ENCODE measurements at places on chromosomes 12 and 14. TPM values are rescaled to one million over a fixed set of nuclear protein-coding genes. Genes with fewer than 3 reads are reported as not detected.

ACAD10 gene
- total RNA-seq = 39.8 TPM

CEP170B gene
- total RNA-seq = 5.9 TPM

CACNA2D4 gene
- 11.8 TPM for total RNA-seq

CDK4 gene
- 51.6 TPM for total RNA-seq

GRCh38 chr14:104146651-104147345, 8.4 kb downstream of the KIF26A start:
- peak; percentile 65 for DNase-seq
- H3K27me3 ChIP-seq = no peaks in the 10 kb centered on the region
- H3K4me3 ChIP-seq = no peak overlapping the region
- no peak overlapping the region for H3K27ac ChIP-seq
- no peaks in the 10 kb centered on the region for H3K36me3 ChIP-seq

- H3K4me1 ChIP-seq = no peaks in the 10 kb centered on the region
- H3K27me3 ChIP-seq = no peaks in the 10 kb centered on the region
- no peak overlapping the region for H3K4me3 ChIP-seq
- no peak for DNase-seq
Observed at GRCh38 chr14:40058901-40059897, 627.0 kb upstream of the FBXO33 start.

DNA sequence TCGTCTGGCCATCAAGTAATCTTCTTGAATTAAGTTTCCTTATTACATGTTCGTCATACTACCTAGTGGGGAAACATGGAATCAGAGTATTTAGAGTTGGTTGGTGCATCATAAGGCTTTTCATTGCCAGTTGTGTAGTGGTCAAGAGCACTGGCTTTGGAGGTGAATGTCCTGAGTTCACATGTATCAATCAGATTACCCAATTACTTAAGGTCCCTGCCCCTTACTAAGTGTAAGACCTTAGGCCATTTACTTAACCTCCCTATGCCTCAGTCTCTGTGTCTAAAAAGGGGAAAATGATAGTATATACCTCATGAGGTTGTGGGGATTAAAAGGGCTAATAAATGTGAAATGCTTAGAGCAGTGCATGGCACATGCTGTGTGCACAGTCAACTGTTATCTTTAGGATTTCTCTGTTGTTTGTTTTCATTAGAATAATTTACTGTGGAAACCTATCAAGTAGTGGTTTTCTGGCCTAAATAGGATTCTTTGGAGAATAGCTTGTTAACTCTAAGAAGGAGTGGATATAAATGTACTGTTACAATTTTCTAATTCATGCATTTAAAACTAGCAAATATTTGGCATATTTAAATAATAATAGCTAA, 27.0 kb downstream of the MSRB3 start:
- no peaks in the 10 kb centered on the region for H3K36me3 ChIP-seq
- no peak overlapping the region for H3K27ac ChIP-seq
- H3K4me3 ChIP-seq = no peak overlapping the region

- H3K27me3 ChIP-seq = peaks cover 3% of the 10 kb centered on the region
- H3K27ac ChIP-seq = no peak overlapping the region
- no peak overlapping the region for H3K4me3 ChIP-seq
- H3K36me3 ChIP-seq = no peaks in the 10 kb centered on the region
- H3K4me1 ChIP-seq = no peaks in the 10 kb centered on the region
Observed at GRCh38 chr14:72165229-72165698, 233.0 kb downstream of the RGS6 start.

GRCh38 chr14:72737560-72737943, 156.3 kb downstream of the DPF3 start:
- no peak for DNase-seq
- H3K27me3 ChIP-seq = no peaks in the 10 kb centered on the region
- H3K27ac ChIP-seq = no peak overlapping the region
- no peak overlapping the region for H3K4me3 ChIP-seq
- no peaks in the 10 kb centered on the region for H3K36me3 ChIP-seq

- peak overlapping the region; percentile 62 for H3K27ac ChIP-seq
- no peaks in the 10 kb centered on the region for H3K36me3 ChIP-seq
- no peak overlapping the region for H3K4me3 ChIP-seq
- peaks cover 16% of the 10 kb centered on the region for H3K4me1 ChIP-seq
- H3K27me3 ChIP-seq = no peaks in the 10 kb centered on the region
- DNase-seq = no peak
Observed at GRCh38 chr14:103111232-103111868, 11.9 kb upstream of the TNFAIP2 start.

- H3K4me3 ChIP-seq = no peak overlapping the region
- no peaks in the 10 kb centered on the region for H3K27me3 ChIP-seq
- H3K36me3 ChIP-seq = no peaks in the 10 kb centered on the region
Observed at GRCh38 chr12:93192878-93193277, 184.8 kb upstream of the NUDT4 start.

- DNase-seq = peak; percentile 90
- H3K36me3 ChIP-seq = peaks cover 8% of the 10 kb centered on the region
- peaks cover 31% of the 10 kb centered on the region for H3K4me1 ChIP-seq
- H3K4me3 ChIP-seq = peak overlapping the region; percentile 69
- no peaks in the 10 kb centered on the region for H3K27me3 ChIP-seq
- H3K27ac ChIP-seq = peak overlapping the region; percentile 82
Observed at GRCh38 chr14:103846543-103847450, 578 bp downstream of the PPP1R13B start.
